Esophagus muscularis mucosa (tissue), 4 donors: ENCODE measurements at places on chromosomes 11 and 22. TPM values are rescaled to one million over a fixed set of nuclear protein-coding genes. Genes with fewer than 3 reads are reported as not detected.

SLC25A18 gene
- total RNA-seq = 2.2 TPM

MYRF gene
- total RNA-seq = 0.33 TPM

TESMIN gene
- total RNA-seq = 2.1 TPM

DNA sequence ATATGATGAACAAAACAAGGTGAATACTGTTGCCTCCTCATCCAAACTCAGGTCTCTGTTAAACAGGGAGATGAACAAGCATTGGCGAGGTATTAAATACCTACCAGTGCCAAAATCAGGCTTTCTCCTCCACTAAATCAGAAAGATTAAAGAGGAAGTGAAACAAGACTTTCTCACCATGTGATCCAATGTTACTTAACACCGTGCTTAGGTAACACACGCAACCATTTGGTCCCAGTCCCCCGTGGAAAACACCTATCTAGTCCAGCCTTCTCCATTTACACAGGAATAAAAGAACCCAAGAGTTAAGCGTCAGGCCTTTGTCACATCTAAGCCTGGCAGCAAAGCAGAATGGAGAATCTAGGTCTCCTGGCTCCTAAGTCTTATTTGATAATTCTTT, 34.5 kb downstream of the TENM4 start:
- H3K4me1 ChIP-seq = peaks cover 3% of the 10 kb centered on the region
- no peak overlapping the region for H3K4me3 ChIP-seq
- H3K27ac ChIP-seq = no peak overlapping the region
- no peaks in the 10 kb centered on the region for H3K27me3 ChIP-seq
- no peaks in the 10 kb centered on the region for H3K36me3 ChIP-seq

- no peaks in the 10 kb centered on the region for H3K36me3 ChIP-seq
- H3K4me1 ChIP-seq = peaks cover 35% of the 10 kb centered on the region
- peak within 1 kb of the TSS; percentile 63 for H3K4me3 ChIP-seq
- H3K27me3 ChIP-seq = peaks cover 24% of the 10 kb centered on the region
- DNase-seq = no peak
Measured at GRCh38 chr22:46537225-46537945, at the start of gene CELSR1. Gene CELSR1, minus strand, starts transcription at chr22:46537620. Its CDS starts 450 bp downstream, at chr22:46537170.

GRCh38 chr11:37688456-37688855, 1090.4 kb upstream of the RAG2 start:
- no peaks in the 10 kb centered on the region for H3K4me1 ChIP-seq
- H3K27me3 ChIP-seq = no peaks in the 10 kb centered on the region
- H3K4me3 ChIP-seq = no peak overlapping the region
- H3K27ac ChIP-seq = no peak overlapping the region

GRCh38 chr11:100730266-100730665, 43.2 kb downstream of the ARHGAP42 start:
- no peak for DNase-seq
- no peaks in the 10 kb centered on the region for H3K27me3 ChIP-seq
- H3K36me3 ChIP-seq = no peaks in the 10 kb centered on the region
- H3K4me1 ChIP-seq = peaks cover 17% of the 10 kb centered on the region
- H3K4me3 ChIP-seq = no peak overlapping the region

- H3K4me1 ChIP-seq = no peaks in the 10 kb centered on the region
- DNase-seq = no peak
- no peak overlapping the region for H3K27ac ChIP-seq
- no peaks in the 10 kb centered on the region for H3K27me3 ChIP-seq
- H3K4me3 ChIP-seq = no peak overlapping the region
- no peaks in the 10 kb centered on the region for H3K36me3 ChIP-seq
Measured at GRCh38 chr11:69375316-69376154, 81.6 kb downstream of the MYEOV start.

GRCh38 chr22:41524809-41525449, 19.3 kb downstream of the POLR3H start:
- H3K4me1 ChIP-seq = peaks cover 50% of the 10 kb centered on the region
- no peak overlapping the region for H3K4me3 ChIP-seq
- DNase-seq = no peak
- no peaks in the 10 kb centered on the region for H3K27me3 ChIP-seq
- H3K27ac ChIP-seq = peak overlapping the region; percentile 92
- peaks cover 34% of the 10 kb centered on the region for H3K36me3 ChIP-seq

DNA sequence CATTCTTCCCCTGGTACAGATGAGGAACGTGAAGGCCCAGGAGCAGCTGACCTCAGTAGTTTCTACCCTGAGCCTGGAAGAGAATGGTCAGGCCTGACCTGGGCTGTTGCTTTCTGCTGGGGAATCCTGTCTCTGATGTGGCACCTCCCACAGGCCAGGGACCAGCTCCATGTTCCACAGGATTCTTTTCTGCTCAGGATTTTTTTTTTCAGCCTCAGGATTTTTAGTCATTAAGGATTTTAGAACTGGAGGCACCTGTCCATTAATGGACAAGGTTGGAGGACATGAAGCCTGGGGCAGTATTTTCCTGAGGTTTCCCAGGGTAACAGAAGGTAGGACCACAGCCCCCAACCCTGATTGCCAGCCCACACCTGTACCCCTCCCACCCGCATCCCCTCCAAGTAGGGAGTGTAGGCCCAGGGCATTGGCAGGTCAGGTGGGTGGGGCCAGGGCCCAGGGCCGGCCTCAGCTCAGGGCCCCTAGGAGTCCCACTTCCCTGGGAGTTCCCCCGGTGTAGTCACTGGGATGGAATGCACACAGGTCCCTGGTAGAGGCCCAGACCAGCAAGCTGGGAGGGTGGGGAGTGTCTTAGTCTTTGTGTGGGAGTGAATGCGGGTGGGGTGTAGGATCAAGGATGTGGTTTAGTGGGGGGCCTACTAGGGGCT, 16.1 kb downstream of the BIK start:
- no peak overlapping the region for H3K27ac ChIP-seq
- no peak overlapping the region for H3K4me3 ChIP-seq
- H3K4me1 ChIP-seq = no peaks in the 10 kb centered on the region
- no peak for DNase-seq
- H3K27me3 ChIP-seq = no peaks in the 10 kb centered on the region
- H3K36me3 ChIP-seq = peaks cover 3% of the 10 kb centered on the region

DNA sequence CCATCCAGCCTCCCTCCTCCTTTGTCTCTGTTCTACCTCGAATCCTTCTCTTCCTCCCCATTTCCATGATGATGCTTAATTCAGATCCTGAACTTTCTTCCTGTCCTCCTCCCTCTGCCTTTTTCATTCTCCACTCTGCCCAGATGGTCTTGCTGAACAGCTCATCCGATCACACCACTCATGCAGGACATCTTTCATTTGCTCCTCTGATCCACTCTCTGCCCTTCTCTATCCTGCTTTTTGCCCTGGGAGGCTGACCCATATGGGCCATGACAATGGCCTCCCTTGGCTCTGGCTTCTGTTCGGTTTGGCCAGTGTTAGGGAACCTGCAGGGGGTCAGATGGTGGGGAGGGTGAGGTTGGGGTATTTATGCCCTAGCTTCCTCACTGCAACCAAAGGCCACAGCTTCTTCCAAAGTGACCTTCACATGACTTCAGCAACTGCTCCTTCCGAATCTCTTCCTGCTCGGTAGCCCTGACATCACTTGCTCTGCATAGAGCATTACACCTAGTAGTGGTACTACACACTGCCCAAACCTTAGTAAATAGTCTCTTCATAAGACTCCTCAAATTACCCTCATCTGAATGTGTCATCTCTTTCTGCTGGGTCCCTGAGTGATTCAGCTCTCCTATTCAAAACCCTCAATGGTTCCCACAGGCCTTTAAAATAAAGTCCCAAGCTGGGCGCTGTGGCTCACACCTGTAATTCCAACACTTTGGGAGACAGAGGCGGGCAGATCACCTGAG, 32.7 kb upstream of the MICAL2 start:
- H3K27me3 ChIP-seq = no peaks in the 10 kb centered on the region
- H3K27ac ChIP-seq = peak overlapping the region; percentile 88
- no peak overlapping the region for H3K4me3 ChIP-seq
- no peak for DNase-seq

- H3K4me1 ChIP-seq = peaks cover 36% of the 10 kb centered on the region
- H3K4me3 ChIP-seq = no peak within 1 kb of the TSS
- H3K27me3 ChIP-seq = peaks cover 25% of the 10 kb centered on the region
- H3K36me3 ChIP-seq = no peaks in the 10 kb centered on the region
- H3K27ac ChIP-seq = no peak within 1 kb of the TSS
- DNase-seq = no peak
Measured at GRCh38 chr11:62921201-62921572, at the start of gene CHRM1. Gene CHRM1, minus strand, starts transcription at chr11:62921363. Its CDS starts 10,263 bp downstream, at chr11:62911100.

- peak overlapping the region; percentile 65 for H3K27ac ChIP-seq
- no peak for DNase-seq
- peak overlapping the region; percentile 7 for H3K4me3 ChIP-seq
- no peaks in the 10 kb centered on the region for H3K27me3 ChIP-seq
Measured at GRCh38 chr22:42439821-42440674, 7.8 kb upstream of the NFAM1 start.

- no peak for DNase-seq
- H3K4me1 ChIP-seq = peaks cover 64% of the 10 kb centered on the region
- no peak overlapping the region for H3K4me3 ChIP-seq
- peak overlapping the region; percentile 69 for H3K27ac ChIP-seq
- no peaks in the 10 kb centered on the region for H3K27me3 ChIP-seq
Measured at GRCh38 chr22:35314161-35314942, 14.7 kb downstream of the TOM1 start.

DNA sequence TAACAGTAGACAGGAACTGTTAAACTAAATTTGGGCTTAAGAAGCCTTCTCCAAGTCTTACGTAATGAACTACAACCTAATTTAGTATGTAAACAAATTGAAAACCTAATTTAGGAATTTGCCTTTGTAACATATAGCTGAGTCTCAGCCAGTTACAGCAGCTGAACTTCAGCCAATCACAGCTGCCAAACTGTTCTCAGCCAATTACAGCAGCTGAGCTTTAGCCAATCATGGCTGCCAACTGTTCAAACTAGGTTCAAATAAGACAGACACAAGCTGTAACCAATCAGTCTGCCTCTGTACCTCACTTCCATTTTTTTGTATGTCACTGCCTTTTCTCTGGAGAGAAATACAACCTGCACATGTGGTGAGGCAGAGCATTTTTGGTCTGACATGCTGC, 95.0 kb upstream of the CD44 start:
- H3K4me1 ChIP-seq = peaks cover 3% of the 10 kb centered on the region
- no peaks in the 10 kb centered on the region for H3K27me3 ChIP-seq
- no peak overlapping the region for H3K4me3 ChIP-seq
- no peak overlapping the region for H3K27ac ChIP-seq
- DNase-seq = no peak
